Amniotic stem cell (primary cell): ENCODE measurements at places on chromosomes 4 and X.
A peak's percentile ranks its signal among the peaks of the same experiment; 100 is the strongest.

- no peak for DNase-seq
Measured at GRCh38 chrX:9055354-9055753, 21.4 kb upstream of the FAM9B start.

GRCh38 chr4:7859326-7859725 lies 80.3 kb downstream of the AFAP1 start:
- DNase-seq = no peak

GRCh38 chrX:15499976-15500375 lies 631 bp upstream of the BMX start:
- no peak for DNase-seq

DNA sequence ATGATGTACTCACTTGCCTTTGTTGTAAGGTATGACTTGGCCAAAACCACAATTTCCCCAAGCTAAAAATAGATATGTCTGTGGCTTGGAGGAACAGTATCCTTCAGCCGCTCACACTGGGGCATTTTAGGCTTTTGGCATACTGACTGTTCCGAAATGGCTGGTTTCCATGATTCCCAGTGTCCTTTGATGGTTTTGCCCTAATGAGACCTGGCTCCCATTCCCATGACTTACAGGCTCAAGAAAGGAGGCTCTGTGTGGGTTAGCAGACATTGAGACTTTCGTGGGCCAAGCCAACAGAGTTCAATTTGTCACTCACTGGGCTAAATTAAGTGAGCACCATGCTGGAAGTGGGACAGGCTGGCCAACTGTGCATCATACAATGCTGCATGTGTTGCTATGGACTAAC lies 150.6 kb downstream of the CEP135 start:
- DNase-seq = no peak

DNA sequence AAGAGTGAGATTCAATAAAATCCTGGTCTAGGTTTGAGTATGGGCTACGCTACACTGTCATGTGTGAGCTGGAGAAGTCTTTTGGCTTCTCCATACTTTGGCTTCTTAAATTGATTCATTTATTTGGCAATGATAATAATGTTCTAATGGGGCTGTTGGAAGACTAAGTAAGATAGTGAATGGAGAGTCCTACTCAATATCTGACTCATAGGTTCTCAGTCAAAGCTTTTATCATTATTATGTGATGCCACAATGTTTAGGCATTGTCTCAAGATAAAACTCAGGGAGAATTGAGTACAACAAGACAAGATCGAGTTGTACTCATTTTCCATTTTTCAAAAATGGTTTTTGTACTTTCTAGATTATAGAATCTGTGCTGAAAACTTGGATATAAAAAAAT lies 92.5 kb upstream of the VEGFC start:
- DNase-seq = no peak

DNA sequence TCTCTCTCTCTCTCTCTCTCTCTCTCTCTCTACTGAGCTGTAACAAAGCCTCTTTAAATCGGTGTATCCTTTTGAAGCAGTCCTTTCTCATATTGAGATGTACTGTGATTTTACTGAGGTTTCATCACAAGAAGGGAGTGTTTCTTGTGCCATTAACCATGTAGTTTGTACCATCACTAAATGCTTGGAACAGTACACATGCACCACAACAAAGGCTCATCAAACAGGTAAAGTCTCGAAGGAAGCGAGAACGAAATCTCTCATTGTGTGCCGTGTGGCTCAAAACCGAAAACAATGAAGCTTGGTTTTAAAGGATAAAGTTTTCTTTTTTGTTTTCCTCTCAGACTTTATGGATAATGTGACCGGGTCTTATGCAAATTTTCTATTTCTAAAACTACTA lies 37.2 kb downstream of the HPF1 start:
- no peak for DNase-seq

DNA sequence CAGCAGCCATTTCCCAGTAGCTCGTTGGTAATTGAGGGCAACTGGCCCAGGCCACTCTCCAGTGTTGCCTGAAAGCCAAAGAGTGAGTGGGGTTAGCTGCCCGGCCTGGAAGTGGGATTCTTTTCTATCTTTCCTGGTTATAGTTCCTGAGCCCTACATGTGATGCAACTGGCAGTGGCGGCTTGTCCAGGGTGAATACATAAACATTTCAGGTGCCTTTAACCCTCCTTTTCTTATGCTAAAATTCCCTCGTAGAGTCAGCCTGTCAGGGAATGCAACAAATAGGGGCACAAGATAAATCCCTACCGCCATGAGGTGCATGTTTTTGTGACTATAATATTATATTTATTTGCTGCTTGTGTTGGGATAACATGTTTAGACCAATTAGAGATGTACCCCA lies 13.4 kb upstream of the HERC5 start:
- DNase-seq = no peak

DNA sequence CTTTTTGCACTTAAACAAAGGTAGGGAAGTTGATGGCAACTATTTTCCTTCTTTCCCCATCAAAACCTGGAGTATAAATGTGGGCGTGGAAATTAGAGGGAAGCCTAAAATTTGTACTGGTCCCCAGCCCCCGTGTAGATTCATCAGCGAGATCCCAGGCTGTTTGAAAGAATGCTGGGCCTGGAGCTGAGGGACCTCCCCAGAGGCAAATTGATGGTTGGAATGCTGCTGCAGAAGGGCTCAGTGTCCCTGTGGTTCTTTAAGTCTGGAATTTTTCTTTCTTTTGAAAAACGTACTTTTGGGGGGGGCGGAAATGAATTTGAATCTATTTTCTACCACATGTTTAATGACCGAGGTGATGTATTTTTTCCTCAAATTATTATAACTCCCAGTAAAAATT lies 197.2 kb downstream of the CBR4 start:
- DNase-seq = no peak

DNA sequence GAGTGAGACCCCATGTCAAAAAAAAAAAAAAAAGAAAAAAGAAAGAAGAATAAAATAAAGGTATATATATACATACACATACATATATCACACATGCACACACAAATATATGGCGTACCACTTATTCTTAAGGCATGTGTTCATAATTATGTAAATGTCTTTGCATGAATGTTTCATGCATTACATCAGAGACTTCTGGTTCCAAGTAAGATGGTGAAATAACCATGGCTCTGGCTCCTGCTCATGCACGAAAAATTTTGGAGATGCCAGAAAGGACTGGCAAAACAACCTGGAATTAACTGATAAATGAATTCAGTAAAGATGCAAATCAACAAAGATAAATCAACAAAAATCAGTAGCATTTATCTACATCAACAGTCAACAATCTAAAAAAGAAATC lies 19.7 kb upstream of the FHIP1A start:
- peak; percentile 11 for DNase-seq

GRCh38 chrX:9341291-9342201 lies 123.3 kb upstream of the TBL1X start:
- no peak for DNase-seq

DNA sequence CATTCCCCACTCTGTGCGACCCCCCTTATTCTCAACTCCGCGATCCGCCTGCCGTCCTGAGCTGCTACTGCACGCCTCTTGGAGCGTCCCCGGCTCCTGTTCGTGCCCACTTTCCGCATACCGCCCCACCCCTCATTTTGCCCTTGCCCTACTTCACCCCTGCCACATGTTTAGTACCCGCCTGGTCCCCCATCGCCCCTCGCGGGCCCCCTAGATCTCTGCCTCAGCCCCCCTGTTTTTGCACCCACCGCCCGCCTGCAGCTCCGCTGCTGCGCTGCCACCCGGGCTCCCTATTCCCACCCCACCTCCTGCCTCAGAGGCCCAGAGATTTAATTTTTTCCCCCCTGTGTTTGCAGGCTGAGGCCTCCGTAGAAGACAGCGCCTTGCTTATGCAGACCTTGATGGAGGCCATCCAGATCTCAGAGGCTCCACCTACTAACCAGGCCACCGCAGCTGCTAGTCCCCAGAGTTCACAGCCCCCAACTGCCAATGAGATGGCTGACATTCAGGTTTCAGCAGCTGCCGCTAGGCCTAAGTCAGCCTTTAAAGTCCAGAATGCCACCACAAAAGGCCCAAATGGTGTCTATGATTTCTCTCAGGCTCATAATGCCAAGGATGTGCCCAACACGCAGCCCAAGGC lies 1.4 kb downstream of the MAGED1 start:
- DNase-seq = no peak

GRCh38 chr4:150585611-150586010 lies 3.7 kb downstream of the MAB21L2 start:
- DNase-seq = no peak

DNA sequence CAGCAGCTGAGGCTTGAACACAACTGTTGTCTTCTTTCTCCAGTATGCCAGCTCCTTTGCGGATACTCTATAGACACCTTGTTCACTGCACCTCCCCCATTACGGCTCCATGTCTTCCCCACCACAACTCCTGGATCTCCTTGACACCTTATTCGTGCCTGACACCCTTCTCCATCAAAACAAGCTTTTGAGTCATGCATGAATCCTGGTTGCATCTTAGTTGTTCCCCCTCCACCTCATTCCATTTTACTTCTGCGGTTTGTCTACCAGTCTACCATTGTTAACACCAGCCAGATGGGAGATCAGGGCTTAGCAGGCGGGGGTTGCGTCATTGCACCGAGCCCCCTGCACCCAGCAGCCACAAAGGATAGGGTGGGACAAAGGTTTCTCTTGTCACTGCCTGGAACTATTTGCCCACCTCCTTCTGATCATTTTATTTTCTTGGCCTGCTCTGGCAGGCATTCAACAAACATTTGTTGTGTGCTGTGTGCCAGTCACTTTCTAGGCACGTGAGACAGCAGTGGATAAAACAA lies 2.0 kb upstream of the CDK16 start:
- DNase-seq = no peak

GRCh38 chrX:9433596-9433995 lies 31.3 kb upstream of the TBL1X start:
- DNase-seq = no peak

DNA sequence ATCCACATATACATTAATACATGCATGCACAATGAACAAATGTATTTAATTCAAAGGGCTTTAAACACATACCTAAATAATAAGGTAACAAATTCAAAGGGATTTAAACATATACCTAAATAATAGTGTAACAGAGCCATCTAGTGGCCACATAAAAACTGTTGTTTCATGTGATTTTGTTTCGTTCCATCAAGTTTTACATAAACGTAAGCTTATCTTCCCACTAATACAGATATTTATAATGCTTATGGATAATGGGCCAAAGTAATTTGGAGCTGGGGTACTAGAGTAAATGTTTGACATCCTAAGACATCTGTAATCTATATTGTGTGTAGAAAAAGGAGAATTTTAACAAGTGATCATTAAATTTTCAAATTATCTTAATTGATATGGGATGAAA lies 82.3 kb downstream of the PRSS12 start:
- peak; percentile 44 for DNase-seq

DNA sequence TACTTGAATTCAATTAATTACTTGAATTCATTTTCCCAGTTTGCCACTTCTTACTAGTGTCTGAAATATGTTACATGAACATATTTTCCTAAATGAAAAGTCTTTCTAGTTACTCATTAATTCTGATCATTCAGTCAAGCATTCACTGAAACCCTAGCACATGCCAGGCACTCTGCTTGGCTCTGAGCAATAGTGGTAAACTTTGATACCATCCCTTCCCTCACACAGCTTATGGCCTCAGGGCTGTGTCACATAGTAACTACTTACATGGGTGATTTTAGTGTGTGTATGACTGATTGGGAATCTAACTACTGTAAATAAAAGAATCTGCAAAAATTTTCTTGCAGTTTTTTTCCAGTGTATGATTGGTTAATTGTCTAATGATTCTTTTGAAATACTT lies 32.7 kb downstream of the METAP1 start:
- DNase-seq = no peak

DNA sequence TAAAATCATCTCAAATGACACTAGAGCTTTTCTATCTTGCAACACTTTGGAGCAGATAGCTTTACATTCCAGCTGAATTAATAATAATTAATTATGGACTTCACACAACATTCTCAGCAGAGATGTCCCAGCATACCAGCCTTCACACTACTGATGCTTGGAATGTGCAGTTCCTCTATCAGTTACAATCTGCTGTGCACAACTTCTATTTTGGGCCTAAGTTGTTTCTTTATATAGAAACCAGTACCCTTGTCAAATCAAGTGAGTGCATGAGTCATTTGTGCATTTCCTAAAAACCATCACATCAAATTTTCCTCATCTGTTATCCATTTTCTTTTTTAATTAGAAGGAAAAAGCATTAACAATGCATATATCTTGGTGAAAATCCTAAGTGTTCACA lies 8.8 kb upstream of the RASL11B start:
- DNase-seq = peak; percentile 53

- DNase-seq = no peak
Measured at GRCh38 chrX:28920153-28920943, 333.1 kb downstream of the IL1RAPL1 start.

GRCh38 chr4:180391613-180392012 lies 1851.6 kb upstream of the TENM3 start:
- DNase-seq = no peak

DNA sequence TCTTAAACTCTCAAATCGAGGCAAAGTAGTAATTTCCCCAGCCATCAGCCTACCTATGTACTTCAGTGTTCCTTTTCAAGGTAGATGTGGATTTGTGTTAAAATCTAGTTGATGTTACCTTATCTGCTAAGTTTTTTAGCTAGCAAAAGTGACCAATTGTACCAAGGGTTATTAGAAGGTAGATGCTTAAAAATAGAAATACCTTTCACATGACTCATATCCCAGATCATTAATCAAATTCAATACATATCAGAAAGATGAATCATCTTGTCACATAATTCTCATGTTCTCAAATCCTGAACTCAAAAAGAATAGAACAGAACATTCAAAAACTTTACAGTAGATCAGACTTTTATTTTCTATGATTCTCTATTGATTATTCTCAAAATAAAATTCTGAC lies 3.5 kb downstream of the ENAM start:
- no peak for DNase-seq

DNA sequence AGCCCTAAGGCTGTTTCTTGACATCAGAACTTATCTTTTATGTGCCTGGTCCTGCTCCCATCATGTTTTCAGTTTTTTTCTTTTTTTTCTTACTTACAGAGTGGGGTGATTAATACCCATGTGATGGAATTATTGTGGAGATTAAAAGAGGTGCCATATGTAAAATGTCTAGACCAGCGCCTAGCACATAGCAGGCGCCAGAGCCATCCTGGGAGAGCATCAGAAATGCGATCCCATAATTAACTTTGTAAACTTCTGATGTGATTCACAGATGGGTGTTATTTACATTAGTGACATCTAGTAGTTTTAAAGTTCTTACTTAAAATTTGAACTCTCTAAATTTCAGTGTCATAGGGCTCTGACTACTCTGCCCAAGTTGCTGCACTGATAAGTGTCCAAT lies 66.2 kb upstream of the PGRMC2 start:
- DNase-seq = no peak

DNA sequence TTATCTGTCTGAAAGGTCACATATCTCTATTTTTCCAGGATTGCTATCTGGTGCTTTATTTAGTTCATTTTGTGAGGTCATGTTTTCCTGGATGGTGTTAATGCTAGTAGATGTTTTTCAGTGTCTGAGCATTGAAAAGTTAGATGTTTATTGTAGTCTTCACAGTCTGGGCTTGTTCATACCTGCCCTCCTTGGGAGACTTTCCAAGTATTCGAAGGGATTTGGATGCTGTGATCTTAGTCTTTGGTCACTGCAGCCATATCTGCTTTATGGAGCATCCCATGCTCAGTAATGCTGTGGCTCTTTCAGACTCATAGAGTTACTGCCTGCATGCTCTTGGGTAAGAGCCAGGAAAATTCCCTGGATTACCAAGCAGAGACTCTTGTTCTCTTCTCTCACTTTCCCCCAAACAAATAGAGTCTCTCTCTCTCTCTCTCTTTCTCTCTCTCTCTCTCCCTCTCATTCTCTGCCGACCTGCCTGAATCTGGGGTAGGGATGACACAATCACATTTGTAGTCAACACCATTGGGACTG lies 130.0 kb downstream of the AR start:
- DNase-seq = no peak
